ENCODE measurements at places on chromosomes 7 and 10.

DNA sequence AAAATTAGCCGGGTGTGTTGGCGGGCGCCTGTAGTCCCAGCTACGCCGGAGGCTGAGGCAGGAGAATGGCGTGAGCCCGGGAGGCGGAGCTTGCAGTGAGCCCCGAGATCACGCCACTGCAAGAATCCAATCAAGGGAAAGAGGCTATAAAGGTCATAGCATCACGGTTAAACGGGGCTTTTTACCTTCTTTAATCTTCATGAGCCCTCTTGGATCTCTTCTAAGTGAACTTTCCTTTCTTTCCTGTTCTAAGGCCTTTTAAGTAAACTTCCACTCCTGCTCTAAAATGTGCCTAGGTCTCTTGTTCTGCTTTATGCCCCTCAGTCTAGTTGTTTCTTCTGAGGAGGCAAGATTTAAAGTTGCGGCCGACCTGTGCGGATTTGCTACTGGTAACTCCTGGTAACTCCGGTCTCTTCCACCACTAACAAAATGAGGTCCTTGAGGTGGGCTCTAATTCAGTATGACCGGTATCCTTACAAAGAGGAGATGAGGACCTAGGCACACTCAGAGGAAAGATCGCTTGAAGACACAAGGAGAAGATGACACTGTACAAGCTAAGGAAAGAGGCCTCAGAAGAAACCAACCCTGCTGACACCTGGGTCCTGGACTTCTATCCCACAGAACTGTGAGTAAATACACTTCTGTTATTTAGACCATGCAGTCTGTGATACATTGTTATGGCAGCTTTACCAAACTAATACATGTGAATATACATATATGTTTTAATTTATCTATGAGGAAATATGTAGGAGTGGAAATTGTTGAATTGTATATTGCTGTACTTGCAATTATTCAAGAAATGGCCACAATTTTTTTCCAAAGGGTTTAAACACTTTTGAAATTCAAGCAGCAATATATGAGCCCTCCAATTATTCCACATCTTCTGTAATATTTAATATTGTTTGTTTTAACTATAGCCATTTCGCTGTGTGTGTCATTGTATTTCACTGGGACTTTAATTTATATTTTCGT lies 331.5 kb upstream of the CNTNAP2 start:
- no peak for DNase-seq

- DNase-seq: no peak
Measured at GRCh38 chr7:47405286-47405904, 176.5 kb downstream of the TNS3 start.

DNA sequence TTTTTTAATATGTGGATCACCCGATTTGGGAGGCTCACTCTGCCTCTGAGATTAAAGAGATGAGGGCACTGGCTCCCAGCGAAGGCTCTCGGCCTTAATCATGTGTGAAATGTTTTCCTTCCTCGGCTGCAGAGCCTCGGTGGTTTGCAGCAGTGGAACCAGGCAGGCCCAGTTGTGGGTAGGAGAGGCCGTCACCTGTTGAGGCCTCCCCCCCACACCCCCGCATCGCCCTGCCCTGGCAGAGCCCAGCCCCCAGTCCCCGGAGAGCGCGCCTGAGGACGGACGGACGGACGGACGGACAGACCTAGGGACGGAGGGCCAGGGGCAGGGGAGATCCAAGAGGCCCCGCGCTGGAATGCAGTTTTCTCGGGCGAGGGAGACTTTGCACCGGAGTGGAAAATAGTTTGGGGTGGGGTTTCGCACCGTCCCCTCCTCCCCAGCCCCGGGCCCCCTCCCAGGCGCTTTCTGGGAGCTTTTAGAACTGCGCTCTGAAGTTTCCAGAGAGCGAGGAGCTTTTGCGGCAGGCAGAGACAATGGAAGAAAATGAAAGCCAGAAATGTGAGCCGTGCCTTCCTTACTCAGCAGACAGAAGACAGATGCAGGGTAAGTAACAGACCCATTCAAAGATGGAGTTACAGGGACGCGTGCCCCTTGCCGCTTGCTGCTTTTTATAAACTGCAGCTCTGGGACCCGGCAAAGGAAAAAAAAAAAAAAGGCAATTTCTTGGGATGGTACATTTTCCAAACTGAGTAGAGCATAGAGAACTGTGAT lies at the start of gene KIAA1217:
KIAA1217 (plus strand) TSS at position 478 of the 771 bp plus-strand sequence; CDS start at position 534, 56 bp downstream.
- no peak for DNase-seq

DNA sequence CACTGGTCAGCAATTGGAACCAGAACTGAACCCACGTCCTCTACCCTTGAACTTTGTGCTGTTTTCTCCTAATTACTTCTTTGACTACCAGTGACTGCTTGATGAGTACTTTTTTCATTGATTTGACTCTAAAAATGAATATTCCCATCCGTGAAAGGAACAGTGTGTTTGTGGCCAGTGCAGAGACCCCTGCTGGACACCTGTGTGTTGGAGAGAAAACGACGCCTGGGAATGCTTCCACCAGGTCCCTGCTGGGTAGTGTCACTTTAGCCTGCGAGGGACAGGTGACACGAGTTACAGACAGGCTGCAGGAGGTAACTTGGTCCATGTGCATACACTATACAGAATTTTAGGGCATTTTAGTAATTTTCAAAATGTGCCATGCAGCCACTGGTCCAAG lies 6.8 kb upstream of the GJD4 start:
- no peak for DNase-seq

All from osteocyte (in vitro differentiated cells).